Renal cortex interstitium (tissue), 15 donors: ENCODE measurements at places on chromosomes 2 and 18.

DNA sequence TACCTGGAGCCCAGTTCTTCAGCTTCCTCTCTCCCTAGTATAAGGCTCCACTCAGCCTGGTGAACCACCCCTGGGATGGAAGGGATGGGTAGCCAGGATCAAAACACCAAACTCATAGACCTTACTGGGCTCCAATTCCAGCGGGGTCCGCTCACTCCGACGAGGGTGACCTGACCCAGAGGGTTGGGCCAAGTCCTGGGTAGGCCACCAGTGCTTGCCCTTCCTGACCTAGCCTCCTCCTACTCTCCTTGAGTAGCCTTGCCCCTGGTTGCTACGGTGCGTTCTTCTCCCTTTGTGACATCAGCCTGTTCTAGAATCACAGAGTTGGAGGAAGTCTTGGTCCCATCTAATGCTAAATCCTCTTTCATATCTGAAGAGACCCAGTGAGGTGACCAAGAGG is 537 bp upstream of the STAT4 start:
- no peak for DNase-seq

GRCh38 chr2:127511917-127512316 is 14.4 kb downstream of the IWS1 start:
- DNase-seq, result no peak

GRCh38 chr18:41370740-41371139 is 584.3 kb upstream of the PIK3C3 start:
- DNase-seq, result no peak

GRCh38 chr18:14769381-14769780 is 21.4 kb downstream of the ANKRD30B start:
- DNase-seq, result no peak

- DNase-seq, result no peak
Observed at GRCh38 chr2:102977426-102978090, 215.7 kb downstream of the TMEM182 start.

- DNase-seq, result no peak
Observed at GRCh38 chr2:197969391-197969893, 165.0 kb downstream of the PLCL1 start.

- no peak for DNase-seq
Observed at GRCh38 chr18:46007165-46007564, 40.0 kb upstream of the EPG5 start.

DNA sequence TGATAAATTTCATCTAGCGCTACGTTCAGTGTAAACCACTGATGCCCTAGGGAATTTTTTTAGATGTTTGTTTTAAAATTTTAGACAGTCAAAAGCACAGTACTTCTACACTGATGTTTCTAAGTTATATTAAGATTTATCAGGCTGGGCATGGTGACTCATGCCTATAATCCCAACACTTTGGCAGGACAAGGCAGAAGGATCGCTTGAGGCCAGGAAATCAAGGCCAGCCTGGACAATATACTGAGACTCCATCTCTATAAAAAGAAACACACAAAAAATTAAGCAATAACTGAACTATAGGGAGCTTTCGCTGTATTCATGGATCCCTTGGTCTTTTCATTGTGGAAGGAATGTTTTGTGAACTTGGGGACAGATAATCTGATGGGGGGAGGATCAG is 50.6 kb upstream of the MAPRE2 start:
- DNase-seq, result no peak

GRCh38 chr2:191521608-191522208 is 156.2 kb upstream of the NABP1 start:
- DNase-seq, result peak; percentile 28

GRCh38 chr2:164840930-164841718 is 499 bp downstream of the COBLL1 start:
- no peak for DNase-seq

GRCh38 chr18:2997429-2997828 is 15.5 kb downstream of the LPIN2 start:
- no peak for DNase-seq

DNA sequence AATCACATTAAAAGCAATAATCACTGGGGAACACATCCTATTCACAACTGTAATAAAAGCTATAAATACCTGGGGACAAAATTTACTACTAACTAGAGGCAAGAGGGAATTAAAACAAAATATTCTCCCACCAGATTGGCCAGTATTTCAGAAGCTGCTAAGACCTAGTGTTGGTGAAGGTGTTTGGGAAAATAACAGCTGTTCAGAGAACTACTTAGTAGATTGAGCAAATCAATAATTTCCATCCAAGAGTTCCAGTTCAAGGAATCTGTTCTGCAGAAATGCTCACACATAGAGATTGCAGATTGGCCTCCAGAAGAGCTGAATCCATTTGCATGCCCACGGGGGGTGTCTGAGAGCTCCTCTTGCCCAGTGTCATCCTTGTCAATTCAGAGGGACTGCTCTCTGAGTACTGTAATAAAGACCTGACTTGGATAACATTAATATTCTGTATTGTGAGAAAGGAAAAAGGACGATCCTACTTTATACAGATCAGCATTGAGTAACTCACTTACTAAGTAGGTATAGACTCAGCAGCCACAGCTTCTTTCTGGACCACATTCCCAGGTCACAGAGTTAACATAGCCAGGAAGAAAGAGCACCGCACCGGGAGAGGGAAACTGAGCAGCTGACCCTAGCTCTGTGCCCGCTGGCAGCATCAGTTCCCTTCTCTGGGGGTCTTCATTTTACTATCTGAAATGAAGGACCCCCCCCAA is 5.6 kb downstream of the TUBB6 start:
- DNase-seq, result no peak

- no peak for DNase-seq
Observed at GRCh38 chr2:233085037-233085838, 25.1 kb downstream of the INPP5D start.

GRCh38 chr18:55713707-55714106 is 125.7 kb upstream of the TCF4 start:
- DNase-seq, result no peak

DNA sequence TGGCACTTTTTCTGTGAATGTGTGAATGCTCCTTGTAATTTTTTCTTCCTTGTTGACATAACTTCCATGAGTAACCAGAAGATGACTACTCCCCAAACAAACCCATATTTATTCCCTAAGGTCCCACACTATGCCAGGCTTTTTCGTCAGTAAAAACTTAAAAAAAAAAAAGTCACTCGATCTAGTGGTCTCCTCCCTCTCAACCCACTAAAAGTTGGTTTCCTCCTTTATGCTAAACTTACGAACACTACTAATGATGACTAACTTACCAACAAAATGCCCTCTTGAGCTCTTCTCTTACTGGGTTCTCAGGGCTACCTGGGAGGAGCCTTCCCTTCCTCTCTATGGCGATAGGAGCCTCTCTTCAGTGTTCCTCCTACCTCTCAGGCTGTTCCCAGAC is 18.2 kb downstream of the ACVR1 start:
- DNase-seq, result no peak

DNA sequence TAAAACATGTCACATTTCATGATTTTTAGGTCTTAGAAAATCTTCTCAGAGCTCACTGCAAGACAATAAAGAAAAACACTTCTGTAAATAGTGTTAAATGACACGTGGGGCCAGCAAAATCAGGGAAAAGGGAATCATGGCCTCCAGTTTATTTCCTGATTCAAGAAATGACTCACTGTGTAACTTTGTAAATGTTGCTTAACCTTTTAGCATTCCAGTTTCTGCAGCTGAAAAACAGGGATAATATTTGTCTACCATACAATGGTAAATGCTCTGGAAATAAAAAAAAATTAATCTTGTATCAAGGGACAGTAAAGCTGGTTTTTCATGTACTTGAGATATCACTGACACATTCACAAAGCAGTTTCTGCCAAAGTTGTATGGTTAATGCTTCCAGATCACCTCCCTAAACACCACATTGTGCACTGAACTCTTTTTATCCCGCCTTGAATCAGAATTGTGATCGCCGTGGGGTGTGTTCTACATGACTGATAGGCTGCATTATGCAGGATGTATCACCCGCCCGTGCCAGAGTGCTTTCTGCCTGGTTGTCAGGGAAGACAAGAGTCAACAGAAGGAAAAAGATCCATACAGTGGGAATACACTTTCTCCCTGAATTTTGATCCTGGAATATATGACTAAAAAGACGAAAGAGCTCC is 238.8 kb downstream of the IKZF2 start:
- no peak for DNase-seq

GRCh38 chr2:105597011-105597805 is 147.5 kb upstream of the NCK2 start:
- no peak for DNase-seq

DNA sequence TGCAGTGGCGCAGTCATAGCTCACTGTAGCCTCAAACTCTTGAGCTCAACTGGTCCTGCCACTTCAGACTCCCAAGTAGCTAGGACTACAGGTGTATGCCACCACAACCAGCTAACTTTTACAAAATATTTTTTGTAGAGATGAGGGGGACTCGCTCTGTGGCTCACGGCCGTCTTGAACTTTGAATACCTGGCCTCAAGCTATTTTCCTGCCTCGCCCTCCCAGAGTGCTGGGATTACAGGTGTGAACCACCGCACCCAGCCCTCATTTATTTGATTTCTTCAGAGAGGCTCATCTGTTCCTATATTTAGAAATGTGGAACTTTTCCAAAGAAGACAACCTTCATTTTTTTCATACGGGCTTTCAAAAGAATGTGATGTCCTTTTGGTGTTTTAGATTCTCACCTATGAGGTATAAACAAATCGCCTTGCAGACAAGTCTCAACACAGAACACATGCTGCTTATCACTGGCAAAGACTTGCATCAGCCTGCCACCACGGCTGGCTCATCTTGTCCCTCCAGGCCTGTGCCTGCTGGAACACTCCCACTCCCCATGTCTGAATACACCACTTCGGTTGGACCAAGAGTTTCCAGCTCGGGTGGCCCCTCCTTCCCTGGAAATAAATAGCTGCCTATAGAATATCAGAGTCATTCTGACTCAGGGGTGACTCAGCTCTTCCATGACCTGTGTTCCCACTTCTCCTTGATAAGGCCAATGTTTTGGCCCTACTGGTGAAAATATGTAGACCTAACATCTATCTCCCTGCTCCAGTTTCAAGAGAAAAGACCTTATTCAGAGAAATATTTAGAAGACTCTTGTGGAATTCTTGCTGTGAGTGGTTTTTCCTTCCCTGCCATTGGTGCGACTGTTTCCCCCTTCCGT is 202.6 kb downstream of the TGIF1 start:
- no peak for DNase-seq

DNA sequence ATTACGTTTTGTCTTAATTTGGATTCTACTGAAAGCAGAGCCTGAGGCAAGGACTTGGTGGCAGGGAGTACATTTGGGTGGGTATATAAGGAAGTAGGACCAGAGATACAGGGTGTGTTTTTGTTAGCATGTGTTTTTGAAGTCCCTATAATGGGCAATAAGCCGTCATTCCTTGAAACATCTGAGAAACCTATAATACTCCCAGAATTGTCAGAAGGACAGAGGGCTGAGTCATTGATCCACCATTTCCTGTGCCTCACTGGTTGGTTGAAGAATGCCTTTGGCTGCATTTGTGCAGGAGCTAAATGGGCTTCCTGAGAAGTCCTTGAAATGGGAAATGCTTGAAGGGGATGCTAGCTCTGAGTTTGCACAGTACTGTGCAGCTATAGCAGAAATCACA is 281.8 kb upstream of the ZEB2 start:
- DNase-seq, result no peak

- no peak for DNase-seq
Observed at GRCh38 chr2:39469807-39470206, 32.7 kb upstream of the MAP4K3 start.

DNA sequence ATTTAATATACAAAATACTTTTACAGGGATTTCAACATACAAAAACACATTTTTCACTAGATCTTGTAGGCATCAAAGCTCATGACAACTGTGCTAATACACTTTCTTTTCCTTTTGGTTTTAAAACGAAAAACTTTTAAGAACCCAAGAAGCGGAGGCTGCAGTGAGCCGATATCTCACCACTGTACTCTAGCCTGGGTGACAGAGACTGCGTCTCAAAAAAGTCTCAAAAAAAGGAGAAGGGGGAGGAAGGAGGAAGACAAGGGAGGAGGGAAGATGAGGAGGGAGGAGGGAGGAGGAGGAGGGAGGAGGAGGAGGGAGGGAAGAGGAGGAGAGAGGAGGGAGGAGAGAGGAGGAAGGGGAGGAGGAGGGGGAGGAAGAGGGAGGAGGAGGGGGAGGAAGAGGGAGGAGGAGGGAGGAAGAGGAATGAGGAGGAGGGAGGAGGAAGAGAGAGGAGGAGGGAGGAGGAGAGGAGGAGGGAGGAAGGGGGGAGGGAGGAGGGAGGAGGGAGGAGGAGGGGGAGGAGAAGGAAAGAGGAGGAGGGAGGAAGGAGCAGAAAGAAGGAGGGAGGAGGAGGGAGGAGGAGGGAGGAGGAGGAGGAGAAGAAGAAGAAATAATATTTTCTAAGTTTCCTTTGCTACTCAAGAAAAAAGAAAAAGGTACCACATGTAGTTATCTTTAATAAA is 13.8 kb downstream of the ROCK2 start:
- no peak for DNase-seq

DNA sequence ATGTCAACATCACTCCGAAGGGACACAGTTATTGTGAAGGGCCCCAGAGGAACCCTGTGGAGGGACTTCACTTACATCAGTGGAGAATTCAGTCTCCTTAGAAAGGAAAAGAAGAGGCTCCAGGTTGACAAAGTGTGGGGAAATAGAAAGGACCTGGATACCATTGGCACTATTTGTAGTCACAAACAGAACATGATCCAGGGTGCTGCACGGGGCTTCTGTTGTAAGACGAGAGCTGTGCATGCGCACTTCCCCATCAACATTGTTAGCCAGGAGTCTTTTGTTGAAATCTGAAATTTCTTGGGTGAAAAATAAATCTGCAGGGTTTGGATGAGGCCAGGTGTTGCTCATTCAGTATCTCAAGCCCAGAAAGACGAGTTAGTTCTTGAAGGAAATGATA is 2.4 kb upstream of the ALPK2 start:
- no peak for DNase-seq

DNA sequence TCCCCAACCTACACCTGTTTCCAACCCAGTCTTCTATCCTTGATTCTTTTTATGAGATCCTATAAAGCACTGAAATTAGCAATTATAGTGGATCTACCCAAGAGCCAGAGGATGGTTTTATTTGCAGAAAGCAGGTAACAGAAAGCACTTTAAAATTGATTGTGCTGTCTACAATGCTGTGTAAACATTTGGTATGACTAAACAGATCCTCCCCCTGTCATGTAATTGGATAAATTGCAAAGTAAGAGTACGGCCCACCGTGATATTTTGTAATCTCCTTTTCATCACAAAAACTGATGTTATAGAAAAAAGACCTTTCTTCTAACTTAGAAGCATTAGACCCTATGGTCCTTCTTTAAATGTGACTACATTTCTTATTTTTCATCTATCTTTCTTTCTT is 11.3 kb upstream of the PPP3R1 start:
- no peak for DNase-seq

DNA sequence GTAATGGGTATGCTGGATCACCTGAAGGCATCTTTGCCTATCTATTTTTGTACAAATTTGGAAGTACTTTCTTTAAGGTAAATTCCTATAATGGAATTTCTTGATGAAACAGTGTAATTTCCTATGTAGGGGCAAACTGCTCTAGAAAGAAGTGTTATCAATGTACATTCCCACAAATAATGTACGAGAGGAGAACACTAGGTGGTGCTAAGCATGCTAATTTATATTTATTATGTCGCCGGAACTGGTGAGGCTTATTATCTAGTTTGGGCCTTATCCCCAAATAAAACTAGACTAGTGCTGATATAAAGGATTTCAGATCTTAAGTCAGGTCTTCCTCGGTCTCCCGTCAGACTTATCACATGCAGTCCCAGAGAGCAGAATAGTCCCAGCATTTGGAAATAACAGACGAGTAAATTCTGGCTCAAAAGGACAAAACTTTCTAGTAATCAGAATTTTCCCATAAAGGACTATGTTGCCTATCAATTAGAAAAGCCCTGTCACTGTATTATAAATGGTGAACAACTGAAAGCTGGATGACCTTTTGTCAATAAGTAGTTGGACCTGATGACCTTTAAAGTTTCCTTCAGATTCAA is 86.9 kb upstream of the RBBP8 start:
- DNase-seq, result no peak
